ENCODE measurements at places on chromosomes 3 and 15.

GRCh38 chr15:50815958-50816590 is 50.6 kb upstream of the SPPL2A start:
- no peak for DNase-seq

- no peak for DNase-seq
Observed at GRCh38 chr15:99722406-99722805, 10.8 kb downstream of the LYSMD4 start.

- no peak for DNase-seq
Observed at GRCh38 chr3:45716790-45717336, 27.7 kb downstream of the SACM1L start.

- DNase-seq: no peak
Observed at GRCh38 chr3:188974856-188975599, 196.7 kb upstream of the TPRG1 start.

- DNase-seq: no peak
Observed at GRCh38 chr15:41993472-41994170, 21.3 kb upstream of the EHD4 start.

- DNase-seq: no peak
Observed at GRCh38 chr3:52982839-52983238, 63.0 kb downstream of the SFMBT1 start.

DNA sequence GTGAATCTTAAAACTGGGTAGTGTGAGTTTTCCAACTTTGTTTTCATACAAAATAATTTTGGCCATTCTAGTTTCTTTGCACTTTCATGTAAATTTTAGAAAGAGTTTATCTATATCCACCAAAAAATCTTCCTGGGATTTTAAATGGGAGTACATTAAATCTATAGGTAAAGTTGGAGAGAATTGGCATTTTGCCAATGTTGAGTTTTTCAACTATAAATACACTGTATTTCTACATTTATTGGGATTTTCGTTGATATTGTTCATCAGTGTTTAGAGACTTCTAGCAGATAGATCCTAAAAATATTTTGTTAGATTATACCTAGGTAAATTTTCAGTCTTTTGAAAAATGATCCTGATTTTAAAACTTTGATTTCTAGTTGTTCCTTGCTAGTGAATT is 83.1 kb upstream of the CCDC54 start:
- DNase-seq: no peak

- no peak for DNase-seq
Observed at GRCh38 chr3:111072031-111072921, 660 bp downstream of the NECTIN3 start.

- DNase-seq: no peak
Observed at GRCh38 chr15:83207660-83208366, at the start of gene HDGFL3. HDGFL3 (minus strand) TSS chr15:83207823; CDS start chr15:83207414, 409 bp downstream.

GRCh38 chr15:68389041-68389930 is 42.7 kb downstream of the ITGA11 start:
- DNase-seq: no peak

- no peak for DNase-seq
Observed at GRCh38 chr15:83449937-83450506, 2.9 kb downstream of the SH3GL3 start.

DNA sequence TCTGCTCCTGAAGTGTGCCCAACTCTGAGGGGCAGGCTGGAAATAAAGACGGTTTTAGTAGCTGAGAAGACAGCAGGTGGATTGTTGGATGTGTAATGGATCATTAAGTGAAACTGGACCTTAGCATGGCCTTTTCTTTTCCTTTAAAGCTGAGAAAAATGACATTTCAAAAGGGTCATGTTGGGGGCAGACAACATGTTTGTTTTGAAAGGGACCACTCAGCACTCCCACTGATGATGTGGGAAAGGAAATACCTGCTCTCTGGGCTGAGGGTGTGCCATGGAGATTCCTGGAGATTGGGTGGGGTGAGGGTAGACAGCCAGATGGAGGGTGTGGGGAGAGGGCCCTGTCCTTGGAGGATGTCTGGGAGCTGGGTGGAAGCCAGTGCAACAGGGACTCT is 38.4 kb downstream of the ANAPC13 start:
- DNase-seq: no peak

- no peak for DNase-seq
Observed at GRCh38 chr3:36738702-36739101, 25.7 kb downstream of the DCLK3 start.

GRCh38 chr3:124609402-124609801 is 120.8 kb upstream of the UMPS start:
- no peak for DNase-seq

DNA sequence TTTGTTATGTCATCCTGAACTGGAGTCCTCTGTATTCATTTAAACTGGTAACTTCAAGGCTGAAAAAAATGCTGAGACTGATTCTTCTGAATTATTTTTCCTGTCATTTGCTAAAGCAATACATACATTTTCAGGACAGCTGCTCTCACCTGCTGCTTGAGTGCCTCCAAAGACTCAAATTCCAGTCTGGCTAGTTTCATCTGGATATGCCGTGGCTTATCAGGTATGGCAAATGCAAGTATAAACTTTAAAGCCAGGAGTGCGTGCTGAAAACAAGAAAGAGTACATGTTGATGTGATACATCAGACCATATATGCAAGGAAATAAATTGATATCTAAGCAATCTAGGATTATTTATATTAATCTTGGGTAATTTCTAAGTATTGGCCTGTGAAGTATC is 146.1 kb downstream of the SNRK start:
- DNase-seq: no peak

Measured in GM19239 (cell line).